ENCODE measurements at places on chromosomes 7 and 10.

- no peak for DNase-seq
Measured at GRCh38 chr7:159112136-159113011, 32.3 kb downstream of the VIPR2 start.

DNA sequence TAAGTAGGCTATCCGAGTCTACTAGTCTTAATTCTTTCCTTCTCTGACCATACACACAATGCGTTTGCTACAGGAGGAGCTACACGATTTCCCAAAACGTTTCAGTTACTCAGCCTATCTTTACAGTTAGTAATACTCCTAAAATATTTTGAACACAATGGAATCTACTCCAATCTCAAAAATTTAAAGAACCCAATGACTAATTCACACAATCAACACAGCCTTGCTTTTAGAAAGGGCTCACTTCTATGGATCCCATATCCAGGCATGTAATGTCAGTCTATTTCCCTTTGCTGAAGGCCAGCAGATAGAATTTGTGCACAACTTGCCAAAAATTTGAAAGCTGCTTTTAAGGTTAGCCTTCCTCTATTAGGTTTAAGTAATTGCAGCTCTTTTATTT, 107.2 kb downstream of the VPS41 start:
- DNase-seq: no peak

- no peak for DNase-seq
Measured at GRCh38 chr7:37920849-37921805, 687 bp downstream of the EPDR1 start.

GRCh38 chr7:148953676-148954075, 69.6 kb upstream of the EZH2 start:
- no peak for DNase-seq

GRCh38 chr10:119567978-119568377, 25.5 kb upstream of the RGS10 start:
- DNase-seq: no peak

DNA sequence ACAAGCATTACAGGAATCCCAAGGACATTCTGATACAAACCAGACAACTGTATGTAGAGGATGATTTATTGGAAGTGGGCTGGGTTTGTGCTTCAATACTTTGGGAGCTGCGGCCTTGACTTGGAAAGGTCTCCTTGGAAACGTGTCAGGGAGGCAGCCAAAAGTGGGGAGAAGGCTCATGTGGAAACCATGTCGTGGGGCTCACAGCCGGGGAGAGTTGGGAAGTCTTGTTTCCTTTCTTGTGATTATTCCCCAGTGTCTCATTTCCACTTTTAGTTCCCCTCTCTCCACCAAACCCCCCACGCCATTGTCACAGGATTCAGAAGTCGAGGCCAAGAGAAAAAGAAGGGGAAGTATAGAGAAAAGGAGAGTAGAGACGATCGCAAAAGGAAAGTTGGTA, 53.9 kb upstream of the SFMBT2 start:
- no peak for DNase-seq

- no peak for DNase-seq
Measured at GRCh38 chr7:95859429-95859828, 87.1 kb downstream of the DYNC1I1 start.

DNA sequence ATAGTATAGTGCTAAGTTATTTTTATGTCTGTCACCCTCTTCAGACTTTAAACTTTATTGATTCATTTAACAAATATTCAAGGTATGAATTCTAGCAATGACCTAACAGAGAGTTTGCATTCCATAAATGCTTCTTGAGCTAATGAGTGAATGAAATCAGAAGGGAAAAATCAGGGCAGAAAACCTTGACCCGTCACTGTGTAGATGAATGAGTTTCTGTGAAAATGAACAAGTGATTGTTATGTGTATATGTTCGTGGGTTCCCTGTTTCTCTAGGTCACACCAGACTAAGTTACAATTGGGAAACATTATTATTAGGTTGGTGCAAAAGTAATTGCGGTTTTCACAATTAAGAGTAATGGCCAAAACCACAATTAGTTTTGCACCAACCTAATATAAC, 30.1 kb downstream of the APBB1IP start:
- DNase-seq: no peak
